ENCODE measurements at places on chromosomes 7 and 10.

GRCh38 chr7:55512635-55513191 lies 59.6 kb downstream of the VOPP1 start:
- DNase-seq = no peak

DNA sequence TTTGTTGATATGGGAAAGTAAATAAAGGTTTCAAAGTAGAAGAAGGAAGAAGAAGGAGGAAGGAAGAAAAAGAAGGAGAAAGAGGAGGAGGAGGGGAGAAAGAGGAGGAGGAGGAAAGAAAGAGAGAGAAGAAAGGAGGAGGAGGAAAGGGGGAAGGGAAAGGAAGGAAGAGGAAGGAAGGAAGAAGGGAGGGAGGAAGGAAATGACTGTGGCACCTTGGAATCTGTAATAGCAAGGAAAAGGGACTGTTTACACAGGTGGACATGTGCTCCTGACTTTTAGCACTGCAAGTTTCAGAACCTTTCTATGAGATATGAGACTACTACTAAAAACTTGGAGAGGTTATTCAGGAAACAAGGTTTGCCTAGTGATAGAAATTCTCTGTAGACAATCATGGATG lies 153.2 kb downstream of the BTAF1 start:
- DNase-seq = no peak

GRCh38 chr7:42445691-42446090 lies 208.7 kb upstream of the GLI3 start:
- no peak for DNase-seq

DNA sequence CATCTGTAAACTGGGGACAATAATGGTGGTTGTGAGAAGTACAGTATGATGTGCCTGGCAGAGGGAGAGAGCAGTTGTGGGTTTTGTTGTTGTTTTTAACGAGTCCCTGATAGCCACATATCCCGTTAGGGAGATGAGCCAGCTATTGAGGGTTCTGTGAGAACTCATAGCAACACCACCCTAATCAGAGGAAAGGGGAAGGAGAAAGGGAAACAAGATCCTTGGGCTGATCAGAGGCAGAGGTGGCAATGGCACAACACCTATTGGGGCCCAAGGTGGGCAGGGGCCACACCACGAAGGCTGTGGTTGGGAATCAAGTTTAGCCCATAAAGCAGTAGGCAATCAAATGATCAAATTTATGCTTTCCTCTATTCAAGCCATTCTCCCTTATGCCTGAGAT lies 1.7 kb upstream of the MRPS24 start:
- no peak for DNase-seq

- no peak for DNase-seq
These were observed 36.5 kb downstream of the ETV1 start for GRCh38 chr7:13952921-13953320.

GRCh38 chr10:50946991-50947781 lies 61.8 kb upstream of the A1CF start:
- DNase-seq = no peak

- DNase-seq = no peak
These were observed 97.9 kb downstream of the MTPN start for GRCh38 chr7:135879233-135879632.

DNA sequence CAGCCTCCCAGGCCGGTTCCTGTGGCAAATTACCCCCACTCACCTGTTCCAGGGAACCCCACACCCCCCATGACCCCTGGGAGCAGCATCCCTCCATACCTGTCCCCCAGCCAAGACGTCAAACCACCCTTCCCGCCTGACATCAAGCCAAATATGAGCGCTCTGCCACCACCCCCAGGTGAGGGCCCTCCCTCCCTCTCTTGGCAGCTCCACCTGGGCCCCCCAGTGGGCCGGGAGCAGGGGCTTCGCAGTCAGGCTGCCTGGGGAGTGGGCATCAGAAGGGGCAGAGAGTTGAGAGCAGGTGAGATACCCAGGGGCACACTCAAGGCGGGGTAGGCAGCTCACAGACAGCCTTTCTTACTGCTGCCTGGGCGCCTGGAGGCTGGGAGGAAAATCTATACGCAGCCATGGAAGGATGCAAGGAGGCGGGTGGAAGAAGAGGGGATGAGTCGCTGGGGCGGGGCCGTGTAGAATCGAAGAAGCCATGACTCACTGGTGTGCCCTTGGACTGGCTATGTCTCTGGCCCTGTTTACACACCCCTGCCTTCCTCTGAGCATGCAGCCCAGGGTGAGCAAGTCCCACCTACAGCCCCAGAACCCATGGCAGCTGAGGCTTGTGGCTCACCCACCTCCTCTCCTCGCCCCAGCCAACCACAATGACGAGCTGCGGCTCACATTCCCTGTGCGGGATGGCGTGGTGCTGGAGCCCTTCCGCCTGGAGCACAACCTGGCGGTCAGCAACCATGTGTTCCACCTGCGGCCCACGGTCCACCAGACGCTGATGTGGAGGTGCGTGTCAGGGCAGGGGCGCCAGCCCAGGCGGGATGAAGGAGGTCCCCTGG lies 48.6 kb upstream of the PPIF start:
- DNase-seq = no peak

Data from WERI-Rb-1 (cell line).